CD4-positive, CD25-positive, alpha-beta regulatory T cell (primary cell): ENCODE measurements at places on chromosomes 11 and 22. TPM values are rescaled to one million over a fixed set of nuclear protein-coding genes. Genes with fewer than 3 reads are reported as not detected.

Gene TRPC6
- total RNA-seq, result not detected

Gene KRTAP5-7
- not detected for total RNA-seq

Gene OR2AG1
- total RNA-seq, result not detected

Gene PHETA2
- 1.8 TPM for total RNA-seq

Gene RTN4RL2
- total RNA-seq, result not detected

Gene C11orf52
- not detected for total RNA-seq

Gene MAJIN
- not detected for total RNA-seq

Gene PYGM
- 10.9 TPM for total RNA-seq

Gene SLC37A2
- not detected for total RNA-seq

Gene EHF
- not detected for total RNA-seq

Gene FGF19
- total RNA-seq, result not detected

Gene SPI1
- 0.57 TPM for total RNA-seq

Gene HBE1
- total RNA-seq, result not detected

Gene PIM3
- total RNA-seq, result 294 TPM

Gene BTBD18
- not detected for total RNA-seq
